ENCODE measurements at places on chromosomes 3 and 15.

- no peak for DNase-seq
Observed at GRCh38 chr3:178677961-178678360, 141.7 kb downstream of the KCNMB2 start.

- no peak for DNase-seq
Observed at GRCh38 chr3:40237159-40237558, 72.3 kb upstream of the EIF1B start.

- no peak for DNase-seq
Observed at GRCh38 chr15:79680720-79681119, 216.1 kb downstream of the MTHFS start.

DNA sequence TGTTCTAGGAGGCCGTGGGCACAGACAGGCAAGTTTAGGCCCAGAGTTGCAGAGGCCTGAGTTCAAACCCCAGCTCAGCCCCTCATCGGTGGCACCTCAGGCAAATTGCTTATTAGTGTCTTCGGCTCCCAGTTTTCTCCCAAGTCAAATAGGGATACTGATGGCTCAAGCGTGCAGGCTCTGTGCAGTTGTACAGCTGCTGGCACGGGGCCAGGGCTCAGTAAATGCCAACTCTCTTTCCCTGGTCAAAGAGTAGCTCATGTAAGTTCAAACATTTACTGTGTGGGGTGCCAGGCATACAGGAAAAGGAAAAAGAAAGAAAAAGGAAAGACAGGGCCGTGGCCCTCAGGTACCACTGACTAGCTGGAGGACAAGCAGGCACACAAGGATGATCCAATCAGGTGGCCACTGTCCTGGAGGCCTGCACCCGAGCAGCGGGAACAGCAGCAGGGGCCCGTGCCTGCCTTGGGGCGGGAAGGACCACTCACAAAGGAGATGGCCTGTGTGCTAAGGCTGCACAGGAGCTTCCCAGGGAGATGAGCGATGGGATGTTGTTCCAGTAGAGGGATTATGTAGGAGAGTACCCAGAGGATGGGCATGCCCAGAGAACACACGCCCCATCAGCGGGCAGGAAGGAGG, 70.8 kb downstream of the TBC1D2B start:
- DNase-seq, result no peak

DNA sequence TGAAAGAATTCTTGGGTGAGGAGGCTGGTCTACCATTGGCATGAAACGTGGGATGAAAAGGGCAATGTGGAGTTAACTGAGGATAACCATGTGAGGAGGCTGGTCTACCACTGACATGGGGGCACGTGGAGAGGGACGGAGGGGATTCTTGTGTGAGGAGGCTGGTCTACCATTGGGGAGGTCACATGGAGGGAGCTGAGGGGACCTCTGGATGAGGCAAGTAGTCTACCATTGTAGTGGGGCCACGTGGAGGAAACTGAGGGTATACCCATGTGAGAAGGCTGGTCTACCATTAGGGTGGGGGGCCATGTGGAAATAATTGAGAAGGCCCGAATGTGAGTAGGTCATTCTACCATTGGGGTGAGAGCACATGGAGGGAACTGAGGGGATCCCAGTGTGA, 154.1 kb downstream of the FBLN2 start:
- no peak for DNase-seq

GRCh38 chr15:73605759-73606436, 27.3 kb downstream of the NPTN start:
- DNase-seq, result no peak

DNA sequence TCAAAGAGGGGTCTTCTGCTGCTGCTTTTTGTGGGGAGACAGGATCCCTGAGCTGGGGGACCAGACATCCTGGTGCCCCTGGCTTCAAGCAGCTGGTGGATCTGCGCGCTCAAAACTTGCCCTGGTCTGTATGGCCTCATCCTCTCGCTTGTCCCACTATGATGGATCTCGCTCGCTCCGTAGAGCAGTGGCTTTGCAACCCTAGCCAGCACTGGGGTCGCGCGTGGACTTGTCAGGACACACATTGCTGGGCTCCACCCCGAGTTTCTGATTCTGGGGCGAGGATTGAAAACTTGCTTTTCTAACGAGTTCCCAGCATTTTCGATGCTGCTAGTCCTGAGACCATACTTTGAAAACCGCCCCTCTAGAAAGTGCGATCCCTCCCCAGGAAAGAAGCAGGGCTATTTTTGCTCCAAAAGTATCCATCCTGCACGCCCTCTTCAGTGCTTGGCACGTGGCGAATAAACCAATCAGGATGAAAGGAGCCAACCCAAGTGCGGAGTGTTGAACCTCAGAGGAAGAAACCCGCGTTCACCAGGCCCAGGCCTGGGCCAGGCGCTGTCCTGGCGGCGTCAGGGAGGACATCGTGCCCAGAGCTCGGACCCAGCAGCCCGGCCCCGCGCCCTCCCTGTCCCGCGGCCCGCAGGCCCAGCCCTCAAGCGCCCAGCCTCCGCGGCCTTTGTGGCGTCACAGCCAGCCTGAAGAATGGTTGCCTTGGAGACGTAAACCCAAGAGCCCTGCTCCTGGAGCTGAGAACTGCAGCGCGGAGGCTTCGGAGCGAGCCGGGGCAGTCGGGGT, at the start of gene CFAP100:
Gene CFAP100 (plus strand): TSS at position 731 of the 798 bp plus-strand sequence. CDS start 1,092 bp downstream, outside the sequence.
- no peak for DNase-seq
